ENCODE measurements at places on chromosomes 13 and 19.

DNA sequence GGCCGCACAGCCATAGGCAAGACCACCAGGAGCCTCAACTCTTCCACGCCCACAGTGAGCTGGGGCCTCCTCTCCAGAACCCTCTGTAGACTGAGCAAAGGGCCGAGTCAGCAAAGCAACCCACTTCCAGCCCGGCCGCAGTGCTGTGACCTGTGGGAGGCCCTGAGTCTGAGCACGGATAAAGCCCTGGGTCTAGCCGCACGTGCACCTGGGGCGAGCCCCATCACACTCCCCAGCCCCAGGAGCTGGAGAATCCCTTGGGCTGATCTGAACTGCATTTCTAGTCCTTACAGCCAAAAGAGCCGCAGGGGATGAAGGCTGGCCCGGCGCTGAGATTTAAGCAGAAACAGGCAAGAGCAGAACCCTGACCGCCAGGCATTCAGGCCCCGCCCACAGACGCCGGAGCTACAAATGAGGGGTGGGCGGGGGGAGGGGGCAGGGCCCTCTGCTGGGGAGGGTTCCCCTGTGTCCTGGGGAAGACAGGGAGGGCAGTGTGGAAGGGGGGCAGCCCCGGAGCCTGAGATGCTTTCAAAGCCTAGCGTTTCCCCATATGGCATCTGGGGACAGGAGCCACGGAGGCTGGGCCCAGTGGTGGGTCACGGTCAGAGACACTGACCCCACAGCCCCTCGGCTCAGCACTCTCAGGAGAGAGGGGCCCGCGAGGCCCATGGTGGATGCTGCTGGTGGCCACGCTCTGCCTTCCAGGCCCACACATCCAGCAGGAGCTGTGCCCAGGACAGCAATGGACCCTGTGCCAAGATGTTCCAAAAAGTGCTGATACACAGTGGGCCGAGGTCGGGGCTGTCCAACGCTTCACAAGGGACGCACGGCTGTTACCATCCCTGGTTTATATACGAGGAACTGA lies 4.9 kb downstream of the TMEM259 start:
- no peak for DNase-seq

DNA sequence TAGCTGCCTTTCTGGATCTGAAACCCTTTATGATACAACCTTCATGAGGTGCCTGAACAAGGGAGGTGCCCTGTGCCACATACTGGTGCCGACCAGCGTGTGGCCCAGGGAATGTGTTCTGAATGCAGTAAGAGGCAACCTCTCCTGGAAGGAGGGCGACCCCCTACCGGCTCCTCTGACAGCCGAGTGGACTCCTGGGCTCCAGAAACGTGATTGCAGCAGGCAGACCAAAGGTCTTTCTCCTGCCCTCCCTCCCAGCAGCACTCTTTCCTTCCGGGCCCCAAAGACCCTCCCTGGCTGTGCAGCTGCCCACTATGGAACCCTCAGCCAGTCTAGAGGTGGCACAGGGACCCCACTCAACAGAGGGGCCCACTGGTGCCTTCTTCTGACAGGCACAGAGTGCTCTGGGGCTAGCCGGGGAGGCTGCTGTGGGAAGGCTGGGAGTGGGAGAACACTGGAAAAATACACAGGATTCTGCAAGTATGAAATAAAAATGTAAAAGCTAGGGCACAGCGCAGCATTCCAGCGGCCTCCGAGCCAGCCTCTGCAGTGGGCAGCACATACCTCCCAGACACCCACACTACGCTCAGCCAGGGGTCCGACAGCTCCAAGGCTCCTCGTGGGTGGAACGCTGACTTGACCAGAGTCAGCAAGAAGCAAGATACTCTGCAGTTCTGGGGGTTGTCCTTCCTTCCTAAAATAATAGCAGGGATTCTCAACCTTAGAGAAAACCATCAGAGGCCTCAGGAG lies 14.9 kb downstream of the SH3GL1 start:
- no peak for DNase-seq

- no peak for DNase-seq
Observed at GRCh38 chr19:8404391-8405151, 8.5 kb upstream of the MARCHF2 start.

GRCh38 chr13:43444081-43444480 lies 342.7 kb downstream of the ENOX1 start:
- no peak for DNase-seq

- no peak for DNase-seq
Observed at GRCh38 chr19:17495639-17496296, 15.7 kb upstream of the PGLS start.

DNA sequence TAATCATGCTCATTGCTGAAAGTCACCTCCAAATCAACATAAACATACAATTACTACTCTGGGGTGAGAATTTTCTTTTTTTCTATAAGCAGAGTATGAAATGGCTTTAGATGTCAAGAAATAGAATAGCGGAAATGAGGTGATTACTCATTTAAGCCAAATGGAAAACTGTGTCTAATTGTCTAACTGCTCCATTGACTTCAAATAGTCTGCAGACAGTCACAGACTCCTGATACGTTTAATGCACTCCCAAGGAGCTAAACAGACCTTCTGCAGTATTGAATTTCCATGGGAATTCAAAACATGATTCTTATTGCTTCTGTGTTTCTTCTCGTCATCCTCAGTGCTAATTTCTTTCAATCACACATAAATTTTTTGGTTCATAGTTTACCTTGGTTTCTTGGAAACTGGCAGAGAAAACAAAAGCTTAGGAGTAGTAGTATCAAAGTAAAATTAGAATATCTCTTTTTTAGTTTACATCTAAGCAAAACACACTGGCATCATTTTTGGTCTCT lies 865.2 kb upstream of the SLC10A2 start:
- DNase-seq, result no peak

GRCh38 chr13:99265821-99266426 lies 7.7 kb upstream of the GPR18 start:
- no peak for DNase-seq

DNA sequence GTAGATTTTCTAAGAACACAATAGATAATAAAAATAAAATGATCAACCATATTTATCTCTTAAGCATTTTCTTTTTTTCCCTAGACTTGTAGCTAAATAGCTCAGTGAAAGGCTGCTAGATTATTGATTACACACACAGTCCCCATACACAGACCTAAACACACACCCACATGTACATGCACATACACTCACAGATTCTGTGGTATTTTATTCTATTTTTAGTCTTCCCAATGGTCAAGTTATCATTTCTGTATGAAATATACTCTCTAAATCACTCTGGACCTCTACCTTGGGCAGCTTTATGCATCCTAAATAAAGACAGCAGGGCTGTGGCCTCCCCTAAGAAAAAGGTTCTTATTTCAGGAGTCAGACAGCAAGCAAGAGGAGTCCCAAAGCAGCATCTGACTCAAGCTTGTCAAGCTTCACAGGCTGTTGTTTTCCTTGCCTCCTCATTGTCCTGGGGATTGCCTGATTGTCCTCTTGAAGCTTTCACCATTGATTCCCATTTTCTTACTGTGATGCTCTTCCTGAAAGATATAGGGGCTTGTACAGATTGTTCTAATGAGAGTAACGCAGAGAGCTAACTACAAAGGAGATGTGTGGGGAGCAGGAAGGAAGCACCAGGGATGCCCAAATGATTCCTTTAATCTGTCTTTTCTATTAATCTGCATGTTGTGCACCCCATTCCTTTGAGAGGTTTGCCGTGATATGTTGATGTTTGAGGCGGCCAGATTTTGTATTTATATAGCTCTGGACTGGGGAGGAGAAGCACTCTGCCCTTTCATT lies 986.5 kb downstream of the PCDH17 start:
- no peak for DNase-seq

DNA sequence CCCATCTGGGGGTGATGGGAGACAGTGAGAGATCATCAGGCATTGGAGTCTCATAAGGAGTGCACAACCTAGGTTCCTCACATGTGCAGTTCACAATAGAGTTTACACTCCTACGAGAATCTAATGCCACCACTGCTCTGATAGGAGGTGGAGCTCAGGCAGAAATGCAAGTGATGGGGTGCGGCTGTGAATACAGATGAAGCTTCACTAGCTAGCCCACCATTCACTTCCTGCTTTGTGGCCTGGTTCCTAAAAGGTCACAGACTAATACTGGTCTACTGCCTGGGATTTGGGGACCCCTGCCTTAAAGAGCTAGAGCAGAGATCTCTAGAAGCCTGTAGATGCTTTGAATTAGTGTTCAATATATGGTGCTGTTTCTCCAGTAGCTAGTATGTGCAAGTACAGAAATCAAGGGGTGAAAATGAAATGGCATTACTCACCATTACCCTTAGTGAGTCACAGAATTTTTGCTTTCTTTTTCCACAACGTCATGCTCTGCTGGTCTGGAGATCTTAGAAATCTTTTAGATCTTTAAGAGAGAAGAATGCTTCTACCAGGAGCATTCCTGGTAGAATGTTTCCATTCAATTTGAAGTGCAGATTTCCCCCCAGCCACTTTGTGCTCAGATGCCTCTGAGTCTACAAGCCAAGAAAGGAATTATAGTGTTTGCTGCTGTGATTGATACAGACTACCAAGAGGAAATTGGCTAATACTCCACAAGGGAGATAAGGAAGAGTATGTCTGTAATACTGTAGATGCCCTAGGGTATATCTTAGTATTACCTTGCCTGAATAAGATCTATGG lies 2301.2 kb downstream of the PCDH9 start:
- DNase-seq, result no peak

DNA sequence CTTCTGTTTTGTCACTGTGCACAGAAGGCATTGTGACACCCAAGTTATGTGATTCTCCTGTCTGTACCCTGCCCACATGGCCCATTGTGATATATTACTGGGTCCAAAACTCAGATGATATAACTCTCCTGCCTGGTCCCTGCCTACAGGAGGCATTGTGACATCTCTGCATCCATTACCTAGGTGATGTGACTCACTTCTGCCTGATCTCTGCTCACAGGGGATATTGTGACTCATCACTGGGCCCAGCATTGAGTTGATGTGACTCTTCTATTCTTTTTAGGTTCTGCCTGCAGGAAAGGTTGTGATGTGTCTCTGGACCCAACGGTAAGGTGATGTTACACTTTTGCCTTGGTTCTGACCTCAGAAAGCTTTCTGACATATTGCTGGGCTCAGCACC lies 67.9 kb upstream of the ZNF724 start:
- DNase-seq, result no peak

GRCh38 chr13:26957182-26957581 lies 196.6 kb upstream of the GPR12 start:
- DNase-seq, result no peak

DNA sequence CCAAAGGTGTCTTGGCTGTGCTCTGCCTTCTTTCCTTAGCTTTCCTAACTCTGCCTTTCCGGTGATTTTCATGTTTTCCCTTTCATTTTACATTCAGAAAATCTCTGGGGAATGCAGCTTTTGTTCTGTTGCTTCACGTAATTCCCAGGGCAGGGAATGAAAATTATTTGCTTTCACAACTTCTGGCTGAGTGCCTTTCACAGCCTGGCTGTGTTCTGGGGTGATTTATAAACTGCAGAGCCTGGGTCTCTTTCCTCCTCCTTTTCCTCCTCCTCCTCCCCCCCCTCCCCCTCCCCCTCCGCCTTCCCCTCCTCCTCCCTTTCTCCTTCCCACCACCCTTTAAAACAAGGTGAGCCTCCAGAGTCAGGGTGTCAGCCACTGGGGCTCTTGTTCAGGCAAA lies 84.3 kb downstream of the RNASEH2B start:
- DNase-seq, result no peak

DNA sequence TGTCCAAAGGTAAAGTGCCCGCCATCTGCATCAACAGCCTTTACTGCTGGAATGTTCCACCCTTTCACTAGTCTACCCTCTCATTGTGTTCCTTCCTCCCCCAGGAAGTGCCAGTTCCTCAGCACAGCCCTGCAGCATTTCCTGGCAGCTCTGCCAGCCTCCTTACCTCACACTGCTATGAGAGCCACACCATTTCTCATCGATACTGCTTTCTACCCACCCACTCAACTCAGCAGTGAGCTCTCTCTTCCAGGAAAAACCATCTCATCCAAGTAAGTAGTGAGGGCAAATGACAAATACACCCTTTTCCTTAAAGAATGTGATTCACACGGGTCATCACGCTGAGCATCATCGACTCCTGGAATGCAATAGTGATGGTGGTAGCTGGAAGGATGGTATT lies 19.8 kb downstream of the UQCRFS1 start:
- DNase-seq, result no peak

DNA sequence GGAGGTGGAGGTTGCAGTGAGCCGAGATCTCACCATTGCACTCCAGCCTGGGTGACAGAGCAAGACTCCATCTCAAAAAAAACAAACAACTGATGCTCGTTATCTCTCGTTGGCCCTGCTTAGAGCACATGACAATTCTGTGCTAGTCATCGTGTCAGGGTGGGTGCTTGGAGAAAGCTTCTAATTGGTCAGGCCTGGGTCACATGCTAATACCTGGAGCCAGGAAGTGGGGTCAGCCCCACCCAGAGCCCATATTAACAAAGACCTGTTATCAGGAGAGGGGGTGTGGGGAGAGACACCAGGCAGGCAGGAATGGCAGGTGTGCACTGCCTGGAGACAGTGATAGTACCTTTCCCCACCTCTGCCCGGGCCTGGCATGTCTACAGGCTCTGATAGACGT lies 84.9 kb downstream of the DPF1 start:
- no peak for DNase-seq

- peak; percentile 66 for DNase-seq
Observed at GRCh38 chr19:38557205-38557799, 60.5 kb downstream of the MAP4K1 start.

- peak; percentile 6 for DNase-seq
Observed at GRCh38 chr13:80654638-80655249, 313.8 kb upstream of the SPRY2 start.

DNA sequence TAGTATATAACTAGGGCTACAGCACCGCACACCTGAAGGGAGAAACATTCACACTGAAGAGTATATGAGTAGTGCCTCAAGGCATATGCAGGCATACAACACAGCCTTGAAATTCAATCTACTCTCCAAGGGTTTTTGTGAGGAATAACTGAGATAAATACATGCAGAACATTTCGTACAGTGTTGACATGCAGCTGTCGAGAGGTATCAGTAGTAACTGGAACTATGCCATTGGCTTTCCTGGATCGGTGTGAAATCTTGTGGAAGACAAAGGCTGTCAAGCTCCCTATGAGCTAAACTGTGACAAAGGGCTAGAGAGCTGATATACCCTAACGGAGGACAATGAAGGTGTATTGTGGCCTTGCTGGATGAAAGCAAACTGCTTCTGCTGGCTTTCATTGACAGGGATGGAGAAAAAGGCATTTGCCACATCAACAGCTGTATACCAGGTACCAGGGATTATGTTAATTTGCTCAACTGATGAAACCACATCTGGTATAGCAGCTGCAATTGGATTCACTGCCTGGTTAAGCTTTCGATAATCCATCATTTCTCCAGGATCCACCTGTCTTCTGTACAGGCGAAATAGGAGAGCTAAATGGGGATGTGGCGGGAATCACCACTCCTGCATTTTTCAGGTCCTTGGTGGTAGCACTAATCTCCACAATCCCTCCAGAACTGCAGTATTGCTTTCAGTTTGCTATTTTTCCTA lies 16.3 kb downstream of the MTRF1 start:
- DNase-seq, result no peak

- DNase-seq, result peak; percentile 80
Observed at GRCh38 chr19:2461751-2462634, 5.2 kb upstream of the LMNB2 start.

Measured in GM06990 (cell line).